ENCODE measurements at places on chromosomes 7 and 10. TPM values are rescaled to one million over a fixed set of nuclear protein-coding genes. Genes with fewer than 3 reads are reported as not detected.

CLDN4 gene
- 2.0 TPM for total RNA-seq

ZNF467 gene
- total RNA-seq = 6.9 TPM

ARID5B gene
- 82.2 TPM for total RNA-seq

CPA2 gene
- total RNA-seq = 2.2 TPM

MKRN1 gene
- 75.7 TPM for total RNA-seq

FAM171A1 gene
- 31.2 TPM for total RNA-seq

ZNF804B gene
- total RNA-seq = not detected

IFIT3 gene
- total RNA-seq = 24.9 TPM

SUFU gene
- 9.8 TPM for total RNA-seq

PDCD11 gene
- total RNA-seq = 15.3 TPM

NRCAM gene
- 16.5 TPM for total RNA-seq

Measured in tibial nerve (tissue), 4 donors.